ENCODE measurements at places on chromosomes 6 and 20. TPM values are rescaled to one million over a fixed set of nuclear protein-coding genes. Genes with fewer than 3 reads are reported as not detected.

The XKR7 gene
- 0.02 TPM for total RNA-seq

The TEAD3 gene
- 25.9 TPM for total RNA-seq

The HLA-DQB2 gene
- total RNA-seq = 0.38 TPM

DNA sequence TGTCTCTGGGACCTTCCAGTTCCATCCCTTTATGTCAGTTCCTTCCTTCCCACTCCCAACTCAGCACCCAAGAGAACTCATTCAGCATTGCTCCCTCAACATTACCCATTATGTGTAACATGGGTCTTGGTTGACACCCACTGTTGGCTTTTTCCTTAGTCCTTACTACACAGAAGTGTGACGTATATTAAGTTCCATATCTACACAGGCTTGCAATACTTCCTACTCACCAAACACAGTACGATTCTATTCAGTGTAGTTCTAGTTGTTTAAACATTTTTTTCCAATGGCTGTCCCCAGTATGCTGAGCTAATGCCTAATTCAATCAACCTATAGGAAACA, 37.7 kb downstream of the ARHGAP18 start:
- no peak for DNase-seq

DNA sequence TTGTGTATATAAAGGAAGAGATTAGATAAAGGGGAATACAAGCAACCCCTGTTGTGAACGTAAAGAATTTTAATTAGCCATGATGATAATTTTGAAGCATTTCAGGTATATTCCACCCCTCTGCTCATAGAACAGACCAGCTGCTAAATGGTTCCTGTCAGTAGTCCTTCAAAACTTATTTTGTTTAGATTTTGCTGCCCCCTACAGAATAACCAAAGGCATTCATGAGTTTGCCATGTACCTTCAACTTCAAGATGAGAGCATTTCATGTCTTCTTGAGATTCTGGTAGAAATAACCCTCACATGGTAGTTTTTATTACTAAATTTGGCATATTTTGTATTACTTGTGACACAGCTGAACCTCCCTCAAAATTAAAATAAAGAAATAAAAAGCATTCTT, 1586.7 kb downstream of the HACE1 start:
- no peak for DNase-seq

GRCh38 chr6:170285482-170285881, 5.4 kb downstream of the DLL1 start:
- no peak for DNase-seq

DNA sequence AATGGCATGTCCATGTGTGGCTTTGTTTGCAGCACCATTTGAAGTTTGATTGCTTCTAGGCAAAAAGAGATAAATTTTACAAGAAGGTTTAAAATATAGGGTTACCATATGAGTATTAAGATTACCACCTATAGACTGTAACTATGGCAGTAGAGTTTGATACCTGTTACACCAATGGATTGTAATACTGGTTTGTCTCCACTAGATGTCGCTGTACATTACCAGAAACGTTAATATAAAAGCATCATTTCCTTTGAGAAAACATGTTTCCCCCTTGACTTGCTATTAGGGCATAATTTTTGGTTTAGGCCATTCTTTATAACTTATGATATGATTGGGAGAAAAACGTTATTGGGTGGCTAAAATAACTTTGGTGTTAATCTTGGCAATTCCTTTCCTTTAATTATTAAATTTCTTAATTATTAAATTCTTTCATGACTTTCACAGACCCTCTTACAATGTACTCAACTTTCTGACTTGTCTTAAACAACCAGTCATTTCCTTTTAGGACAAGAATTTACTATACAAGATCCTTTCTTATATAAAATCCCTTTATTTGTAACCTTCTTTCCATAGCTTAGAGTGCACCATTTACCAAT, 42.8 kb downstream of the HLA-DPB1 start:
- no peak for DNase-seq

DNA sequence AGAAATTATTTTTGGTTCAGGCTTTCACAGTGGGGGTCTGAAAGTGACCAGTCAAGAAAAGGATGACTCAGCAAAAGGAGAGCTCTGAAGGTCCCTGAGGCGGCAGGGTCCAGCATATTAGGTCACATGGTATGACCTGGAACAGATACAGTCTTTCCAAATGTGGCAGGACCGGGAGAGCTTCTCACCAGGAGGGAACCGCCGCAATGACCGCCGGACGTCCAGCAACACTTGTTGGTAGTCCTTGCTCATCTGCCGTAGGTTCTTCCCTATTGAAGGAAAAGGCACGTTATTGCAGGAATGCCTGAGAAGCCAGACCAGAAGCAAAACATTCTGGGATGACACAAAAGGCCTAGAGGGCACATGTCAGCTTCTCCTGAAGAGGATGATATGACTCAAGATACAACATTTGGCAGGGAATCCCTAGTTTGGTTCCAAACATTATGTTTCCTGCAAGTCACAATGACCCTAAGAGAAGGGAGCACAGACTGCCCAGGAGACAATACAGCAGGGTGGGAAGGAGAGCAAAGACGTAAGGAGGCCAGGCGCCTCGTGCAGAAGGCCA, 17.4 kb downstream of the TBC1D20 start:
- DNase-seq = no peak

GRCh38 chr6:14452567-14453527, 335.3 kb downstream of the CD83 start:
- no peak for DNase-seq

DNA sequence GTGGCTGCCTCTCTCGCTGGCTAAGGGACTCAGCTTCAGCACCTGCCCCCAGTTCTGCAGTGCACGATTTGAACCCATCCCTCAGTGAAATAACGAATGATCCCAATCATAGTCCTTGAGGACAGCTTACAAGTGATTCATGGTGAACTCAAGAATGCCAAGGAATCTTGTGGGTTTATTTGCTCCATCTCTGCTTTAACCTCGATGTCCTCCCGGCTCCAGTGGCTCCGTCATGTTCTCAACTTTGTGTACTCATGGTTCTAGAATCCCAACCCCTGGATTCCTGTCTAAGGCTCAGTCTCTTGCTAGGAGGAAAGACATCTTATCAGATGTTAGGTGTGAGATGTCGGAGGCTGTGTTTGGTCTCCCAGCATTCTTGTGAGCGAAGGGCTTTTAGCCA, 29.0 kb upstream of the GTSF1L start:
- no peak for DNase-seq

- no peak for DNase-seq
Measured at GRCh38 chr20:60535211-60535610, 577.0 kb downstream of the CDH26 start.

GRCh38 chr6:31075528-31075927, 36.8 kb downstream of the C6orf15 start:
- no peak for DNase-seq

GRCh38 chr20:40778894-40779496, 90.0 kb upstream of the MAFB start:
- no peak for DNase-seq

DNA sequence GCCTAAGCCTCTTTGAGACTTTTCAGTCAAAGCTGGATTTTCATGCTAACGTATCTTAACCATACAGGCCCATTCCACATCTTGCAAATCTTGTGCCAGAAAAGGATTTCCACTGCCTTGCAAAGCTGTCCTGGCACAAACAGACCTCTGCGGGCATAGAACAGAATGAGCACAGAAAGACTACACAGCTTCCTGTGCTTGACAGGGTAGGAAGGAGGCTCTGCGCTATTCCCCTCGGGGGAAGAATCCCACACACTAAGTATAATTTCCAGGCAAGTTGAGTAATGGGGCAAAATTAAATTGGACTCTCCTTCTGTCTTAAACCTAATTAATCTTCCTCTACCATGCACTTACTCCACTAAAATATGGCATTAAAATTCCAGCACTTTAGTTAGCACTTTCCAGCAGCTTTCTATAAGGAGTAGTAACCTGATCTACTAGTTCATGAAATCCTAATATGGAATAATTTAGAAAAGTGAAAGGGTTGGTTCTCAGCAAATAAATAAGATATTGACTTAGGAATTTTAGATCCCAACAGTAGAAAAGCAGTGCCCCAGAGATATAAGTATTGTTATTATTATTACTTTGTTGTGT, 532.1 kb upstream of the JAG1 start:
- no peak for DNase-seq

DNA sequence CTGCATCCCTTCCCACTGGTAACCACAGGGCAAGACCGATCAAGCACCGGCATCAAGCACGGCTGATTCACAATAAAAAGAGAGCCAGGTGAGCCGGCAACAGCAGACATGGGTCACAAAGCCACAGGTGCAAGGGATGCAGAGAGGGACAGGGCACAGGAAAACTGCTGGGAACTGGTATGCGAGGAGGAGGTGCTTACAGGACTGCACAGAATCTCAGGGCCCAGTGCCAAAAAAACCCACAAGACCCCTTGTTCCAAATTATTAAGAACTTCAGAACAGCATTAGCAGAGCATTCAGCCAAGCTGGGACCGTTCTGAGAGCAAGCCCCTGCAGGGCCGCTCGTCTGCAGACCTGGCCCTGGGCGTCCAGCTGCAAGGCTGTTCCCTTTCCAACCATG, 35.4 kb downstream of the BFSP1 start:
- DNase-seq = no peak

DNA sequence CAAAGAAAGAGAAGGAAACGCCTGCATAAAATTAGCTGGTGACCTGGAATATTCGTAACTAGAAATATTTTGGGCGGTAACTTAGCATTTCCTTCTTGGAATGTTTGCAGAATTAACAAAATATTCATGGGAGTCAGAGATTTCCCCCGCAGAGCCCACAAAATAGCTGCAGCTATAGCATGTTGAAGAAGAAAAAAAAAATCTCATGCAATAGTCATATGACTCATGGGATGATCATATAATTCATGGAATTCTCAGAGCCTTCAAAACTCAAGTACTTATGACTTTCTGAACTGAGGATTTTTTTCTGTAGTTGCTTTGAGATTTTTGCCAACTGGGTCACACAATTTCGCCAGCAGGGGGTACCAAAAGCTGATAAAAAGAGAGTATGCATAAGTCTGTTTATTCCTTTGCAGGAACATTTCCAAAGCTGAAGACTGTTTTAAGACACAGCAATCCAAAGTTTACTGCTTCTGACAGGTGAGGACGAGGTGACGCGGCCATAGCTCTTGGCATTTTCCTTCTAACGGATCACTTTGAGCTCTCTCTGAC, 586.0 kb upstream of the CHD6 start:
- no peak for DNase-seq

- DNase-seq = no peak
Measured at GRCh38 chr6:146583966-146584365, 14.8 kb upstream of the ADGB start.

DNA sequence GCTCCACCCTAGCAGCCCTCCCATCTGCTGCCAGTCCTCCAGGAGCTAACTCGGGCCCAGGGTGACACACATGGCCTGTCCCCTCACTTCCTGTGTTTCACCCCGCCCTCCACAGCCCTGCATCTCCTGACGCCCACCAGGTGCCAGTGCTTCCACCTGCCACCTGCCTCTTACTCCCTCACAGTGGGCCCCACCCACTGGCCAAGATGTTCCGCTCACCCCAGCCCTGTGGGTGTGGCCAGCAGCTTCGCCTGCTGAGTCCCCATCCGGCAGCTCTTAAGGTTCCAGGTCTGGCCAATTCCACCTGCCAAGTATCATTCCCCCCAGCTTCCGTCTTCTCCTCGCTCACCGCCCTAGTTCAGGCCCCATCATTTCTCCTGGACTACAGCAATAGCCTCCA, 184.1 kb downstream of the MBOAT1 start:
- no peak for DNase-seq

All from psoas muscle (tissue), 8 donors.